GM04504 (cell line): ENCODE measurements at places on chromosomes 2 and 18.

DNA sequence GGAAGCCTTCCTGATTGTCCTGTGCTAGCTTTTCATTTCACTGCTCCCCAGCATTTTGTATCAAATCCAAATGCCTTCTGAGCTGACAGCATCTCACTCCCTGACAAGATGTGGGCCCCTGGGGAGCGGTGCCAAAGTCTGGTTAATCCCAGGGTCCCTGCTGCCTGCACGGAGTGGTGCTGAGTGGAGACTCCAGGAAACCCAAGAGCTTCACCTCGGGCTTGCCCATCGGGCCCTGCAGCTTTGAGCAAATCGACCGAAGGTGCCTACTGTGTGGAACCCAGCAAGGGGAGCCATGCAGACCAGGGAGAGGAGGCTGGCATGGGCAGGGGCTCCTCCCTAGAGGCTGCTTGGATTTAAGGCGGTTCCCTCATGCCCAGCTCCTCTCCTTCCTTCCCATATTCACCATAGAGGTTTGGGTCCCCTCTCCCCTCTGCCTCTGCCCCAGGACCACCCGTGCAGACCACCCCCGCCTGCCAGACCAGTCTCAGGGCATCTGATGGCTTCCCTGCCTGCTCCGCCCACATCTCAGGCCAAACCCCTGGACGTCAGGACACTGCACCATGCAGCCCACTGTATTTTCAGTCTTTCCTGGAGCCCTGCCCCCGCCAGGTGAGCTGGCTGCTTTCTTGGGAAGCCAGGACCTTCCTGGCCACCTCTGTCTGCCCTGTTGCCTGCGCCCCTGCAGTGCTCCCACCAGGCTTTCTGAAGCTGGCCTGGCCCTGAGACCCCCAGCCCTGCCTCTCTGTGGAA lies 37.8 kb downstream of the RRM2 start:
- no peak for DNase-seq

- no peak for DNase-seq
Measured at GRCh38 chr2:119174993-119175347, 16.4 kb upstream of the C1QL2 start.

DNA sequence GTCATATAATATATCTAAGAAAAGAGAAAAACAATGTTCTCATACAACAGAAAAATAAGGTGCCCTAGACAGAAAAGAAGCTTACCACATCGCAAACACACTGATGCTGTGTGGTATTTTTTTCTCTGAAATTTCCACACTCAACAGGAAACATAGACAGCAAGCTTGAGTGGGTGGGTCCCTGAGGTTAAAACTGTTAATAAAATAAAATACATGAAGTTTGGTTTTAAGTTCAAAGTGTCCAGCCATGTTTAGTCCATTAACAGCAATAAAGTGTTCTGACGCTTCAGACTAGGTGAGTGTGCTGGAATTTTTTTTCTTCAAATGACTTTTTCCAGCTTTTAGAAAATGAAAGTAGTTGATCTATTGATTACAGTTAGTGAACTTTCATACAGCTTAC lies 83.3 kb upstream of the EPB41L5 start:
- no peak for DNase-seq

DNA sequence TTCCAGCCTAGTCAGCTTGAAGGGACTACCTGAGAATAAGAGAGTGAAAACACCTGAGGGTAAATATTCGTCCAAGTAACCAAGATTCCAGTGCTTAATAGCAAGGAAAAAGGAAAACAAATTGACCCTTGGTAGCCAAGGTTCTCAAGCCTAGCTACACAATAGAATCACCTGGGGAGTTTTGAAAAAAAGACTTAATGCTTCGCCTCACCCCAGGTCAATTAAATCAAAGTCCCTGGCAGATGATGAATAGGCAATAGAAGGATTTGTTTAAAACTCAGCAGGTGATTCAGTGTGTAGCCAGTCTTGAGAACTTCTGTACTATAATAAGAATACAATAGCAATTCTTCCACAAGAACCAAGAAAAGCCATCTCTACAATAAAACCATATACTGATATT lies 500.2 kb downstream of the XIRP2 start:
- DNase-seq = no peak

DNA sequence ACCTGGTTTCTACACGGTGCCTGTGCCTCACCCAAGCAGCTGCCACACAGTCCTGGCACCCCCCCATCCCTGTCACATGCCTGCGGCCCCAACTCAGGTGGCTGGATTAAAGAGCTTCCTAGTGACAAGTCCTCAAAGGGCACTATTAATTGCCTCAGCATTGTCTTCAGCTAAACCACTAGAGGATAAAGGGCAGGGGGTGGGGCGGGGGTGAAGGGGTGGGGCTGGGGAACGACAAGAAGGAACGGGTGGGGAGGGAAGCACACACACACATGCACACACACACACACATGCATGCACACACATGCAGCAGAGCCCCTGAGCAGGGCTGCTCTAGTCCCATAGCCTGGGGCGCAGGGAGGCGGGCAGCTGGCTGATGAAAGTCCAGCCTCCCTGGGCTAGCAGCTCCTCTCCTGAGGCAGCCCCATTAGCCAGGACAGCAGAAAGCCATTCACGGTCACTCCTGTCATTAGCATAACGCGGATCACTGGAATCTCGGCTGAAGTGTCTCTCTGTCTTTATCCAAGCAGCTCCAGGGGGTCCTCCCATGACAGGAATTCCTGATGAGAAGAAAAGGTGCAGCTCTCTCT lies 7.4 kb upstream of the TEX261 start:
- DNase-seq = no peak

- peak; percentile 18 for DNase-seq
Measured at GRCh38 chr2:108927936-108928659, 60.9 kb downstream of the EDAR start.
